ENCODE measurements at places on chromosomes 1 and 21. TPM values are rescaled to one million over a fixed set of nuclear protein-coding genes. Genes with fewer than 3 reads are reported as not detected.

DNA sequence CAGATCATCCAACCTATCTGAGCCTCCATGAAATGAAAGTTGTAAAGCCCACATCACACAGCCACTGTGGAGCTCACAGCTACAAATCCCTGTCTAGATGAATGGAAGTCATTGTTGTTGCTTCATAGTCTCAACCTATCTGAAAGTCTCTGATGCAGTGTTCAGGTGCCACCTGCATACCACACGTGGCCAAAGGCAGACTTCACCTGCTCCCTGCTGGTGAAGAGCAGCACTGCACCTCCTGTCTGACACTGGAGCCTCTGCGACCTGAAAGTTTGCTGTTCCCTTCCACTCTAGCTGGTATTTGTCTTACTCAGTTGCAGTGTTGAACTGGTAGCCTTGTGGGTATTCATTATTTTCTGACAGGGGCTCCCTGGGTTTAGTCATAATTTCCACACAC is 18.4 kb downstream of the LORICRIN start:
- DNase-seq: no peak
- H3K27me3 ChIP-seq: no peaks in the 10 kb centered on the region
- H3K27ac ChIP-seq: no peak overlapping the region
- H3K4me3 ChIP-seq: no peak overlapping the region

GRCh38 chr1:41053316-41053715 is 31.8 kb upstream of the SLFNL1 start:
- H3K36me3 ChIP-seq: peaks cover 3% of the 10 kb centered on the region
- no peak overlapping the region for H3K4me3 ChIP-seq
- H3K27me3 ChIP-seq: no peaks in the 10 kb centered on the region
- no peak overlapping the region for H3K27ac ChIP-seq

DNA sequence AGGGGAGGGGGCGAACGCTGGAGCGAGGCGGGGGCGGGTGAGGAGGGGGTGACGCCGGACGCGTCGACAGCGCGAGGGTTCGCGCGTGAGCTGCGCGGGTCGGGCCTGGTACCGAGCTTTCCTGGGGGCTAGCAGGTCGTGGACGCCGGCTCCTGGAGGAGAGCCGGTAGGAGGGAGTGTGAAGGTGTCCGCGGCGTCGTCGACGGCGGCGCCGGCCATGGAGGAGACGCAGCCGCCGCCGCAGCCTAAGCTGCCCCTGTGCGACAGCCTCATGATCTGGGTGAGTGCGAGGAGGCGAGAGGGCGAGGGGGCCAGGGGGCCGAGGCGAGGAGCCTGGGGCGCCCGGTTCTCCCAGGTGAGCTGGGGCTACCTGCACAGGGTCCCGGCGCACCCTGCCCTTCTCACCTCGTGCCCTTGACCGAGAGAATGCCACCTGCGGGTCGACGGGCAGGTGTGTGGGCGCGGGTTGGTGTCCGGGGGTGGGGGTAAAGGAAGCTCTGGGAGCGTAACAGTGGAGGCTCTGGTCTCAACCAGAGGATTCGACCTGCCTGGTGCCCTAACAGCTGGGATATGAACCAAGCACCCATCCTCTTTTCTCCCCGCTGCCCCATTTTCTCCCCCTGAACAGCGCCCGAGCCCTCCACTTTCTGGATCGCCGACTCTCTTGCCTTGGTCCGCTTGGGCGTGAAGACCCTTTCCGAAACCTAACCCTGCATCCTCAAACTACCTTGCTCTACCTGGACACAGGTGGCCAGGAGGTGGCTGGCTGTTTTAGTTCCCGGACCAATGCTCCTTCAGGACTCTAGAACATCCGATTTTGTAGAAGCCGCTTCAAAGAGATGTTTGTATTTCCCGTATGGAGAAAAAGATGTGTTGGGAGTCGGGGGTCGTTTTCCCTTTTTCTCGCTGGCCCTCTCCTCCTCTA is at the start of gene HOOK1:
TSS of gene HOOK1 (plus strand) at position 49 of the 925 bp plus-strand sequence. CDS start at position 218, 169 bp downstream.
- H3K4me1 ChIP-seq: peaks cover 24% of the 10 kb centered on the region
- no peaks in the 10 kb centered on the region for H3K36me3 ChIP-seq
- peak within 1 kb of the TSS; percentile 93 for H3K27ac ChIP-seq
- no peak for DNase-seq
- H3K4me3 ChIP-seq: peak within 1 kb of the TSS; percentile 76
- no peaks in the 10 kb centered on the region for H3K27me3 ChIP-seq

DNA sequence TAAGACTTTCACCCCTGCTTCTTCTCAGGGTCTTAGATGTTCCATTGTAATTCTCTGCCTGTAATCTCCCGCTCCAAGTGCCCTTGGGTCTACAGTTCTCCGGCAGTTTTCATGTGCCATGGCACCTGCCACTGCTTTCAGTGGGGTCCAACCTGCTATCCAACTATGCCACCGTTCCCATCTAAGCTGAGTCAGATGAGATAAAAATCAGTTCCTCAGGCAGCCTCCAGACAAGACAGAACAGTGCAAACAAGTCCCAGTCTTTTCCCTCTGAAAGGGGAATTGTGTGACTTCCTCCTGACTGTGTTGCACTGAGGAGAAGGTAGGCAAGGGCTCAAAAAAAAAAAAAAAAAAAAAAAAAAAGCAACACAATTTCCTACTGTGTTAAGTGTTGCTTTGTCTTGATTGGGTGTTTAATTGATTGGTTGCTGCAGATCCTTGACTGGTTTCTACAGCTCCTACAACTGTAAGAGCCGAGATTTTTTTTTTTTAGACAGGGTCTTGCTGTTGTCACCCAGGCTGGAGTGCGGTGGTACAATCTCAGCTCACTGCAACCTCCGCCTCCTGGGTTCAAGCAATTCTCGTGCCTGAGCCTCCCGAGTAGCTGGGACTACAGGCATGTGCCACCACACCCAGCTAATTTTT is 50.7 kb downstream of the EBNA1BP2 start:
- no peaks in the 10 kb centered on the region for H3K36me3 ChIP-seq
- H3K4me1 ChIP-seq: no peaks in the 10 kb centered on the region
- no peak overlapping the region for H3K27ac ChIP-seq
- DNase-seq: no peak

DNA sequence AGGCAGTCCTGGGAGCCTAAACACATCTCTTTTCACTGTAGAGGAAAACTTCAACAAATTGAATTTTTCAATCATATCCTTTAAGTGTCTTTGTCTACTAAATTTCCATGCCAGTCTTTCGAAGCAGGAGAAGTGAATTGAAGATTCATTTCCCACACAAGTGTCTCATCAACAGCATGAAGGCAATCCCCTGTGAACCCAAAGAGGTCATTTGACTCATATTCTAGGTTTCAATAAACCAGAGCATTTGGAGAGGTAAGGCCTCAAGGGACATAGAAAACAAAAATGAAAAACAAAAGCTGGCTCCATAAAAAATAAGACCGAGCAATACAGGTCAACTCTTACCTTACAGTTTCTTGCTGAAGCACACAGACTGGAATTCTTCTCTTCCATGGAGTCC is 94.1 kb upstream of the ATP1B1 start:
- no peak for DNase-seq
- H3K36me3 ChIP-seq: no peaks in the 10 kb centered on the region
- no peaks in the 10 kb centered on the region for H3K4me1 ChIP-seq
- no peak overlapping the region for H3K4me3 ChIP-seq
- H3K27me3 ChIP-seq: no peaks in the 10 kb centered on the region

DNA sequence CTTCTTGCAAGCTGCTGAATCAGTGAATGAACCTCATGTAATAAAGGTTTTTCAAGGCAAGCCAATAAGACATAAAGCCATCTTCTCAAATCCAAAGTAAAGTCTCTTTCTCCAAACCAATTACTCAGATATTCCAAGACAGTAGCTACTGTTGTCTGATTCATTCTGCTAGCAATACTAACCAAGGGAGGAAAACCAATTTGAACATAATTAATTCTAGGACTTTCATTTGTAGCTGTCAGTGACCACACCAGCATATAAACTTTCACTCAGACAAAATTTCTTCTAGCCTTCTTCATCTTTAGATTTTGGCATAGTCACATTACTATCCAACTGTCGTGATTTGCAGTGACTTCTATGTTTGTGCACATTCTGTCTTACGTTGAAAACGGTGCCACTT is 10.5 kb upstream of the INTS3 start:
- no peak overlapping the region for H3K27ac ChIP-seq
- no peak for DNase-seq
- no peak overlapping the region for H3K4me3 ChIP-seq
- no peaks in the 10 kb centered on the region for H3K36me3 ChIP-seq

C1QB gene
- total RNA-seq: 17.3 TPM

CLK2 gene
- 20.1 TPM for total RNA-seq

All from pancreas (tissue), 10 donors.